ENCODE measurements at places on chromosomes 12 and 14.

- DNase-seq = no peak
These were observed 8.2 kb upstream of the PPP2R5E start for GRCh38 chr14:63551332-63551731.

- no peak for DNase-seq
These were observed 29.4 kb upstream of the STAC3 start for GRCh38 chr12:57280211-57281062.

DNA sequence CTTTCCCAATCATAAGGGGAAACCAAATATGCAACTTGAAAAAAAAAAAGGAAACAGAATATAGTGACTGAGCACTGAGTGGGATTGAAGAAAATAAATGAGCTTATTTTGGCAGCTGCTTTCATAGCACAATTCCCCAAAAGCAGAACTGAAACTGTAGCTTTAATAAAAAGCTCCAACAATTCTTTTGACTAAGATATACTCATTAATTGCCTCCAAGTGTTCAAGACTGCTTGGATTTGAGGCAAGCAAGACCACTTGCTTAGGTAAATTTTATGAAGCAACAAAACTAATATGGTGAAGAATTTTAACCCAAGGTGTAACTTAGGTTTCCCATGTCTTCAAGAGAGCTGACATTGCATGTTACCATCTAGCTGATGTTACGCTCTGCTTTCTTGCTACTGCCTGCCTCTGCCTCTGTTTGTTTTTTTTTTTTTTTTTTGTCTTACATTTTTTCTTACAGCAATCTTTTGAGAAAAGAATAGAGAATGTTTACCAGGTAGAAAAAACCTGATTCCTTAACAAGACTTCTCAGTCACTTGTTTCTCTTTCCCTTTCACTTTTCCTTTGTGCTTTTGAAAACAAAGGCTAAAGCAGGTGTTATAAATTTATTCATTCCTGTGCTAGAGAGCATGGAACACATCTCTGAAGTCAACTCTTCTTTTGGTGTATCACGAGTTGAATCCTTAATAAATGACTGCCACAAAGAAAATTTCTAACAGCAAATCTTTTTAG, 134.4 kb downstream of the BCAT1 start:
- no peak for DNase-seq

DNA sequence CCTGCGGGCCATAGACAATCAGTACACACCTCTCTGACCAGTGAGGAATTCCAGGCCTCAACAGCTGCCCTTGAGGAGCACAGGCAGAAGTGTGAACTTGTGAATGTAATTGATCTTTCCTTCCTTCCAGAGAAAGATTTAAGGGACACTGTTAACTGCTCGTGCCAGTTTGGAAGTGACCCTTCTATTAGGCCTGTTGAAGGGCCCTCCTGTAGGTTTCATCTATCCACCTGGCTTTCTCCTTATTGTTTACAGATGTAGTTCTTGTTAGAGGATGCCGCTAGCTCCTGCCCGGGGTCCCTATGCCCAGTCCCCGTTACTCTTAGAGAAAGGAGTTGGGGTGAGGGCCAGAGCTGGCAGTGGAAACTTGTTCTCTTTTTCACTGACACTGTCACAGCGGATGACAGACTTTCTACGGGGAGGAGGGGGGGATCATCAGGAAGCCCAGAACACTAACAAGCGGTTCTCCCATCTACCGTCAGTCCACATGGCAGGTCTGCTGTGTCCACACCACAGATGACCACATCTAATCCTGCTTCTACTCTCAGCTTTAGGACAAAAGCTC, 42.6 kb downstream of the SH2B3 start:
- no peak for DNase-seq

- DNase-seq = peak; percentile 25
These were observed 79.1 kb downstream of the GRIP1 start for GRCh38 chr12:66599816-66600215.

GRCh38 chr12:60165781-60166180, 570.0 kb downstream of the SLC16A7 start:
- no peak for DNase-seq

GRCh38 chr12:46214668-46215436, 54.0 kb downstream of the SLC38A1 start:
- DNase-seq = no peak

DNA sequence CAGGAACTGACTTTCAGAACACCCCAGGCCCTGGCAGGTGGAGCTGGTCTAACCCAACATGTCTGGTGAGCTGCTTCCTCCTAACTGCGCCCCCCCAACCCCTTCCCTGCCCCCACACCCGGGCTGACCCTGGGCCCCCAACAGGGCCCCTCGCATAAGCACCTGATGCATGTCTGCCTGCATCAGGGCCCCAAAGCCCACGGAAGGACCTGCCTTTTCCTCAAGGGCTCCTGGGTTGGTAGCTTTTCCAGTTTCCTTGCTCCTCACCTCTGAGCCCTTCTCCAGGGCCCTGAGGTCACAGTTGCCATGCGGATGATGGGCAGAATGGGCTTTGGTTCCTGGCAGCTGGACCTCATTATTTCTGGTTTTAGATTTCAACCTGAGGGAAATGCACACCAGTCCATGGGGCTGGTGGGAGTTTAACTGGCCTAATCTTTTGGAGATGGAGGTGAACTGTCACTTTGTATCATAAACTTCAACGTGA, 18.5 kb downstream of the TESC start:
- no peak for DNase-seq

- DNase-seq = no peak
These were observed 447.1 kb upstream of the SEL1L start for GRCh38 chr14:81980601-81981306.

- DNase-seq = no peak
These were observed 59.9 kb downstream of the HCAR2 start for GRCh38 chr12:122643207-122643805.

- no peak for DNase-seq
These were observed 510.7 kb downstream of the C12orf50 start for GRCh38 chr12:87518481-87518880.
